ENCODE measurements at places on chromosomes 3 and 15.

GRCh38 chr3:60953351-60953750, 297.9 kb downstream of the FHIT start:
- DNase-seq, result no peak

DNA sequence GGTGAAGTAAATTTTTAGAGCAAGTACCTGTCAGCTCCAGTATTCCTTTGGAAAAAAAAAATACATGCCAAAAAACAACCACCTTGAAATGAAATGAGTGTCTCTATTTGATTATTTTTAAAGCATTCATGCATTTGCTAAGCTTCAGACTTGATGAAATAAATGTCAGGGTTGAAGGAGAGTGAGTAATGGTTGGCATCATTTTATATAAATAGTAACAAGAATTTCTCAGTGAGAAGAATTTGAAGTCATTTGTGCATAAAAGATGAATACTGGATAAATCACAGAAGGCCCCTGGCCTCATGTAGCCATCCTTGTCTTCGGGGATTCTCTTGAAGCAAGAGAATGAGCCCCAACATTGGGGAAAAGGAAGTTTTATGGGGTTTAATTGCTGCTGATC, 318.4 kb downstream of the LPP start:
- no peak for DNase-seq

- DNase-seq, result no peak
Measured at GRCh38 chr3:4385201-4385600, 81.9 kb downstream of the SUMF1 start.

DNA sequence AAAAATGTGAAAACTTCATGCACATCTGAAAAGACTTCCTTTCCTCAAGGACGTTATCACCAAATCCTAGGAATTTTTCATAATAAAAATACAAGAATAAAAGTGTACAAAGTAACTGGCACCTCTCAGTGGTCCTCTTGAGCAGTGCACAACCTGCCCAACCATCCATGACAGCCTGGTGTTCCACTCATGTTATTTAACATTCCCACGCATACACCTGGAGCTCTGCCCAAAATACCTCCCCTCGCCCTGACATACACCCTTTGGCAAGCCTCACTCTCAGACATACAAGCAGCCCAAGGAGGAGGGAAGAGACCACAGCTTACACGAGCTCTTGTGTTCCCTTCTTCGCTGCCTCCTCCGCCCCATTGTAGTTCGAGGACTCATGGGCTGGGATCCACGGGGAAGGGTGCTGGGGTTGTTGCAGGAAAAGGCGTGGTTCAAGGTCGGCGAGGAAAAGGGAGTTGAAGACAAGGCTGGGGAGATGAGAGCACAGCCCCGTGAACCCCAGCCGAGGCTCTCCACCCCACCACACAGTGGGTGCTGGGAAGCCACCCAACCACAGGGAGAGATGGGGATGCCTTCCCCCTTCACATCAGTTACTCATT, 23.3 kb downstream of the GRIP2 start:
- no peak for DNase-seq

- no peak for DNase-seq
Measured at GRCh38 chr15:57307527-57308169, 68.7 kb upstream of the CGNL1 start.

- no peak for DNase-seq
Measured at GRCh38 chr3:126102011-126102410, 18.1 kb upstream of the SLC41A3 start.

DNA sequence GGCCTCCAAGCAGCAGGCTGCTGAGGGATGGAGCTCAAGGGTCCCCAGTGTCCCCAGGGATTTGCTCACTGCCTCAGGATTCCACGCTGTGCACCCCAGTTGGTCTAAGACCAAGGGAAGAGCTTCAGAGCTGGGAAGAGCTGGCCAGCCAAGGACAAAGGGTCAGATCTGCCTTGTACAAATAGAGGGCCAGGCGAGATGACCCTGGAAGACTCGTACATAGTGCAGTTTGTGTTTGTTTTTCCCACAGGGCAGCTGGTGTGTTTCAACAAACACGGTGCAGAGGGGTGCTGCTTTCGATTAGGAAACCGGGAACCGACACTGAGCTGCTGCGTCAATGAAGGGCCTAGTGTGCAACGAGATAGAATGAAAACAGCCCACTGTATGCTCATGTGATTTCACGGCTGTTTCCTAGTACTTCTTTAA, 56.1 kb upstream of the TRPM1 start:
- DNase-seq, result no peak

GRCh38 chr15:53535886-53536285, 223.6 kb downstream of the WDR72 start:
- DNase-seq, result no peak

DNA sequence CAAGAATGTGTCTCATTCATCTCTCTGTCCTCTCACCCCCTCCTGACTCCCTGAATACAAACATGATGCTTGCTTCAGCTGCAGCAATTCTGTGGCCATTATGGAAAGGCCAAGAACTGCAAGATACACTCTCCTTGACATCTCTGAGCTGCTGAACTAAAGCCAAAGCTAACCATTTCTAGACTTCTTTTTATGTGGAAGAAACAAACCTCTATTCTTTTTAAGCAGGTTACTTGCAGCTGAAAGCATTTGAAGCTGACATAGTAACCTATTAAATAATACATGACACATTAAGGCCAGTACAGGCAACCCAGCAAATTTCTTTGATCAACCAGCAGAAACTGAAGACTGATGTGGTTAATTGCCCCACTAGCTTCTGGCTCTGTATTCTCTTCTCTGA, 17.5 kb downstream of the FHIT start:
- no peak for DNase-seq

GRCh38 chr15:61030451-61030850, 198.7 kb downstream of the RORA start:
- DNase-seq, result no peak

DNA sequence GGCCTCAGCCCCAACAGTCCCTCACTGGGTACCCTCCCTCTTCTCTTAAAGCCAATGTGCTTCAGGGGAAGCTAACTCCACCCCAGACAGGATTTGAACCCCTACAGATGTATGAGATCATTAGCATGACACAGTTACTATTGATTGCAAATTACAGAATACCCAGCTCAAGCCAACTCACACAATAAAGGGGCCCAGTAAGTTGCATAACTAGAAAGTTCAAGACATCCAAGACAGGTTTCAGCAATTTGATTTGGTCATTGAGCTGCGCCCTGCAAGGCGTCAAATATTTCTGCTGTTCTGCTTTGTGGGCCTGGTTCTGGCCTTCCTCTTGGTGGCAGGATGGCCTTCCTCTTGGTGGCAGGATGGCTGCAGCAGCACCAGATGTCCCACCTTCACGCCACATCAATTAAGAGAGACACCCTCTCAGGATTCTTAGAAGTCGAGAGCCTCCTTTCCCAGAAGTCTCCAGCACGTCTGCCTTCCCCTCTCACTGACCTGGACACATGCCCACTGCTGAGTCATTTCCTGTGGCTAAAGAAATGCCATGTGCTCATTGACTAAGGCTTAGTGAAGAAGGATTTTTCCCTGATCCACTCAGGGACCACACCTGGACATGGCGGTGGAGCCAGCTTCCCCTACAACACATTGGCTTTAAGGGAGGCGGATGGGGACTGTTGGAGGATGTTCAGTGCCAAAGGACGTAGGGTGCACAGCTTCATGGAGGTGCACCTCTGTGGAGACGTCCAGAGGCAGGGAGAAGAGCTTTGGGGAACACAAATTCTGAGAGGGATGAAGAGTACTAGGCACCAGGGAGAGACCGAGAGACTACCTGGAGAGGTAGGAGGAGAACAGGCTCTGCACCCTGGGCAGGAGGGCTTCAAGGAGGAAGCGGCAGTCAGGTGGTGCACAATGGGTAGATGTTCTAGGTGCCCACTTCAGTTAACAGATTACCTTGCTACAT, 49.1 kb downstream of the DNASE1L3 start:
- no peak for DNase-seq

DNA sequence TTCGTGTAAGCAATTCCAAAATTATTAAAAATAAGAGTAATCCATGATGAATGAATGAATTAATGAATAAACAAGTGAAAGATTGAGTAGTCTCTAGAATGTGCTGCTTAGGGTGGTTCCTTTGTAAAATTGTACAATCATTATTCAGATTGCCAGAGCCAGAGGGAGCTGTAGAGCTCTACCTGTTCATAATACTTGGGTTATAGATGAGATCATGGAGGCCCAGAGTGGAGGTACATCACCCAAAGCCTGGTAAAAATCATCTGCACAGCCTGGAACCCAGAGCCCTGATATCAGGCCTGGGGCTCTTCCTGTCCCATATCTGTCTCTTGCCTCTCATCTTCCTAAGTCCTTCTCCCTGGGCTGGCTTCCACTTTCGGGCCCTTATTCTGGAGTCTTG, 297.2 kb downstream of the RPLP1 start:
- no peak for DNase-seq

DNA sequence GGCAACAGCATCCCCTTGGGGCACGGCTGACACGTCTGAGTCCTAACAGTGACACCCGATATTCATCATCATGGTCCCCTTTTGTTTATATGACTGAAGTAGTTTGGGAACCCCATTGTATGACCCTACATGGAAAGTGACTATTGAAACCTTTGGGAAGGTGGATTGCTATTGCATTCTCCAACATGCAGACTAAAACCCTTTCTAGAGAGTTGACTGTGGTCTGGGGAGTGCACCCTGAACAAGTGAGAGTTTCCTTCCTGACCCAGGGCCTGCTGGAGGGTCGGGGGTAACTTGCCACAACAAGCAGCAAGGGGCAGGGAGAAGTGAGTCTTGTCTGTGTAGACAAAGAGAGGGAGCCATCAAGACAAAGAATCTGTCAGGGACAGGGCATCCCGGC, 54.4 kb downstream of the ISG20 start:
- no peak for DNase-seq

DNA sequence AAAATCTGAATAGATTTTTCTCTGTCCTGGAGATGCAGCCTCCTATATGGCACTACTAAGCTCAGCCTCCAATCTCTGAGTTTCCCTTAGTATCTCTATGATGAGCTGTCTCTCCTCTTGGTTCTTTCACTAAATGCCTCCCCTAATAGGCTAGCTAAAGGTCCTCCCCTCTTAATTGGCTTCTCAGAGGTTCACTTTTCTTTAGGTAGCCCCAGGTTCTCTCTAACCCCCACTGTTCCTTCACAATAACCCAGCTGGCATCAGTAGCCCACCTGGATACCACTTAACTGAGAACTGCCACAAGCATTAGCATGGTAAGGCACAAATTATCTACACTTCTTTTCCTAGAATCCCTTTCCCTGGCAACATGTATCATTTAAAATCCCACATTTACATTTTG, 523.2 kb downstream of the IGSF11 start:
- DNase-seq, result no peak

DNA sequence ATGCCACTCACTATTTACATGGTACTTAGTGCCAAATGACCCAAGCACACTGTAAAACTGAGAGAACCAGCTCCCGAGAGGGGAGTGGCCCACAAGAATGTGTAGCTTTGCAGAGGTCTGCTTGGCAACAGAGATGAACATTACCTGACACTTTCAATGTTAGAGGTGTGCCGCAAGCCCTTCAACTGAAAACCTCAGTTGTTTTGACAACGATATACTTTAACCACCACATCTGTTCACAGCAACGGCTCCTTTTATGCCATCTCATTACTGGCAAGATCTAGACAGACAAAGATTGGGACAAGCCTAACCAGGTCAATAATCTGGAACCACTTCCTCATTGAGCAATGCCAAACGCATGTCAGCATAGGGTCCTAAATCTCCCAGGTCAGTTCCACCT, 23.7 kb downstream of the NEK10 start:
- no peak for DNase-seq

DNA sequence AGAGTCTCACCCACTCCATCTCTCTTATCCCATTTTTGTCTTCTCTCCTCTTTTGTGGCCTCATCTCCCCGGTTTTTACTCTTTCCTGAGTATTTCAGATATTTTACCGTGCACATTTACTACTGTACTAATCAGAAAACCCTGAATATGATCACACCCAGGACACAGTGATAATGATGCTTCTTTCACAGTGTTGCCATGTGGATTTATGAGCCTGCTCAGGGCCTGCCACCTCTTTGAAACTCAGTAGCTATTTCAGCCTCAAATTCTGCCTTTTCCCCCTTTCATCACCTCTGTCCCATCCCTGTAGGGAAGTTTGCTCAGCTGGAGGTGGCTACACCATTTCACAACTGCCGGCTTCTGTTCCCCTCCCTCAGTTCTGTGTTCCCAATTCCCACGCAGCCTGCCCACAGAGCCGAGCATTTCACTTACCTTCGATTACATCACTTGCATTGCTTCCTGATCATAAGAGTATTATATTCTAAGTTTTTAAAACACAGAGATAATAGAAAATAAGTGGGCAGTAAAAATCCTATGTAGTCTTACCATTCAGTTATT, 33.2 kb downstream of the ARNT2 start:
- DNase-seq, result no peak

- no peak for DNase-seq
Measured at GRCh38 chr15:50820808-50821382, 55.4 kb upstream of the SPPL2A start.

DNA sequence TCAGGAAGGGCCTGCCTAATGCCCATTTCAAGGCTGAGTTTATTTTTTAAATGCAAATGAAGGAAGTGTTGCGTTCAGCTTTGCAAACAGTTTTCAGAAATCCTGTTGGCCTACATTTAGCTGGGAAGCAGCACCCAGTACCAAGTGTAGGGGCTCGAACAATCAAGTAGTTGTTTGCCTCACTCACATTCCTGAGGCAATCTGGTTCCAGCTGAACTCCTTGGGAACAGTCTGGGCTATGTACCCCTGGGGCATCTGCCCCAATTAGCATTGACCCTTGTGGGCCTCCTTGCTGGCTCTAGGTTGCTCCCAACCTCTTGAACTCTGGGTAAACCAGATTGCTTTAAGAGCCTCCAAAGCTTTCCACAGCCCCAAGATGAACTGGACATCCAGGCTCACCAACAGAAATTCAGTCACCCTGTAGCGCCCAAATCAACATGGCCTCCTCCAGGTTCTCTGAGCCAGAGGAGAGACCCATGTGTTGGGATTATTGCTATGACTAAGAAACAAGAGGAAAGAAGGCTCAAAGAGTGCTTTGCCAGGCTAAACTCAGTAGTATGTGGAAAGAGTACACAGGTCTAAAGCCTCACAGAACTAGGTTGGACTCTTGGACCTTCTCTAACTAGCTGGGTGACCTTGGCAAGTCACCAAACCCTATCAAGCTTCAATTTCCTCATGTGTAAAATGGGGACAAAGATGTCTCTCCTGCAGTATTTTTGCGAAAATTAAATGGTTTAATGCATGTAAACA, 532.7 kb downstream of the SOX2 start:
- DNase-seq, result no peak

- DNase-seq, result no peak
Measured at GRCh38 chr15:72992841-72993252, 59.4 kb upstream of the NEO1 start.

All from stimulated activated CD4-positive, alpha-beta T cell treated with anti-CD3 and anti-CD28 coated beads, TNF-alpha, amount 100 ng/mL, for 1 hour (primary cell).